ENCODE measurements at places on chromosomes 7 and 10.
A peak's percentile ranks its signal among the peaks of the same experiment; 100 is the strongest.

GRCh38 chr7:37408291-37409228, 40.1 kb downstream of the ELMO1 start:
- DNase-seq, result no peak

DNA sequence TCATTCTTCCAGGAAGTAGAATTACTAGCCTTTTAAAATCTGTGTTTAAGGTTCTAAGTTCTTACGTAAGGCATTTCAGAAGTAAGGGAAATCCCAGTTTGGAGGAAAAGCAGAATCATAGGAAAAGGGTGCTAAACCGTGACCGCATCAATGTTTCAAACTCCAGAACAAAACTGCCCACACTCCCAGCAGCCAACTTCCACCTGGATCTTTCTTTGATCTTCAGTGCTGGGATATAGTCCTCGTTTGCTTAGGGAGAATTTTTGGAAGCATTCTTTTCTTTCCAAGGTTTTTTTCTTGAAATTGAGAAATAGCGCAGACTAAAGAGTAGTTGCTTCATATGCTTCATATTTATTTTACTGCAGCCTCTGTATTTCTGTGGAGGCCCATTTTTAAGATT, 8.9 kb downstream of the PROSER2 start:
- no peak for DNase-seq

DNA sequence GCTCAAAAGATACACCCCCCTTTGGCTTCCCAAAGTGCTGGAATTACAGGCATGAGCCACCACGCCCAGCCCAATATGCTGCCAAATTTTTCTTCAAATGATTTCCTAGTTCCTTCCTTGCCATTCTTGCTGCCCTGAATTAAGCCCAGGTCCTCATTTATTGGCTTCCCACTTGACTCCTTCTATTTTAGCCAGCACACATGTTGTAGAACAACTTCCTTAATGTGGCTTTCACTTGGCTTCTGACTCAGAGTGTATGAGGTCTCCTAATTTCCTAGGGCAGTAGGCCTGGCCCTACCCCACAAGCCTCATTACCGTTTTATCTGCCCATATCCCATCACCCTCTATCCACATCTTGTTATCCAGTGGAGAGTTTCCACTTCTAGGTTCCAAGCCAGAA, 21.8 kb upstream of the HIPK2 start:
- no peak for DNase-seq

DNA sequence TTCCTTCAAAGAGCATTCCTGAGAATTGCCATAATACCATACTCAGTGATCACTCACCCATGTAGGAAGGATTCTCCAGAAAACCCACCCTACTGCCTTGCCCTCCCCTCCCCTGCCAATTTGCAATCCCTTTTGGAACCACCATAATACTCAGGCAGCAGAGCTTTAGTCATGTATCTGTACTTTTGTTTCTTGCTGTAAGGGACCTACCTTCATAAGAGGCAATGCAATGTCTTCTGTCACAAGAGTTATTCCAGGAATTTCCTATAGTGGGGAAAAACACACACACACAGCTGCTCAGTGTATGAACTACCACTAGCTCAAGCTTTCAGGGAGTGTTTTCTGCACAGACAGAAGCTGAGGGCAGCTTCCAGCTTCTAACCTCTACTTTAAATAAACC, 67.0 kb downstream of the GSAP start:
- no peak for DNase-seq

- DNase-seq, result no peak
These were observed 190.0 kb downstream of the FAM107B start for GRCh38 chr10:14584661-14585060.

DNA sequence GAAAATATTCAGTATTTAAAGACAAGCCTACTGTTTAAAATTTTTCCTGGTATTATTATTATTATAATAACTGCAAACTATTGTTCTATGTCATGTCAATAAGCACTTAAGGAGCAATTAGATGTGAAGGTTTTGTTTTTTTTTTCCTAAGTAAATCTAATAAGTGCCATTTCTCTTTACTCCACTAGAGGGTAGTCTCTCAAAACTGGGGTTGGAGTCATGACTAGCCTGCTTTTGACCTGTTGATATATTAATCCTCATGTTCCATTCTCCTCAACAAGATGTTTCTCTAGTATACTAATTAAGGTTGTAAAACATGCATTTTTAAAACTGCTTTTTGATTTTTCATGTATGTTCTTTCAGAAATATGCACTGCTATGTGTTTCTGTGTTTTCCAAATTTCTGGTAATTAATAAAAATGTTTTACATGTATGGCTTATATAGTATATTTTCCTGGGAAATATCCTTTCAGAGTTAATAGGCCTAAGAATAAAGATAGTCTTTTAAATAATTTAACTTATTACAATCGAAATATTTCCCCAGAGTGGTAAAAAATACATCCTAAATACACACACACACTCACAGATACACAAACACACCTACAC, 1.0 kb upstream of the LRRN3 start:
- peak; percentile 38 for DNase-seq

DNA sequence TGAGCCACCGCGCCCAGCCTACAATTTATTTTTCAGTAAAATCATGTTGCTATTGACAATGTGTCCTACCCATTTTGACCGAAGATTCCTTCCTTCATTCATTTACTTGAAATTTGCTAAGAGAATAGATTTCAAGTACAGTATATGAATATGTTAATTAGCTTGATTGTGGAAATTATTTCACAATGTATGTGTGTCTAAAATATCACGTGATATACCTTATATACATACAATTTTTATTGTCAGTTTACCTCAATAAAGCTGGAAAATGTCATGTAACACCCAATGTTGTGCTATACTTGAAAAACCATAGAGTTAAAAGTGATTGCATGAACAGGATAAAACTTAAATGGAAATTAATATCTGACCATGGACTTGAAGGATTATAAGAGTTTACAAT, 521.7 kb upstream of the ANKRD30A start:
- DNase-seq, result no peak

GRCh38 chr7:51428217-51428887, 111.7 kb upstream of the COBL start:
- DNase-seq, result no peak

DNA sequence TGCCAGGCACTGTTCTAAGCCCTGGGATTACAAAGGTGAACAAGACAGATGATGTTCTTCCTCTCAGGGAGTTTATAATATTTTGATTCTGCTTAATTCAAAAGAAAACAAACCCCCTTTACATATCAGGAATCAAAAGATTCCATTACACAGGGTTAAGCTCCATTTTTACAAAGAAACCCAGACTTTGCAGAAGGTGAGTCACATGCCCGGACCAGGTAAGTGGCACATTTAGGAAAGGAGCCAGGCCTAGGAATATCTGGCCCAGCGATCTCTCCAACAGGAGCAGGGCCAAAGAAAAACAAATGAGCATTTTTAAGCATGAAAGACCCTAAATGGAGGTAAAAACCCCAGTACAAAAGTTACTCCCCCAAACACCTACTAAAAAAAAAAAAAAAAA, 1.1 kb downstream of the STN1 start:
- DNase-seq, result no peak

- DNase-seq, result no peak
These were observed 653.3 kb upstream of the PFKP start for GRCh38 chr10:2414039-2414438.

GRCh38 chr7:31126976-31127375, 74.9 kb downstream of the ADCYAP1R1 start:
- no peak for DNase-seq

DNA sequence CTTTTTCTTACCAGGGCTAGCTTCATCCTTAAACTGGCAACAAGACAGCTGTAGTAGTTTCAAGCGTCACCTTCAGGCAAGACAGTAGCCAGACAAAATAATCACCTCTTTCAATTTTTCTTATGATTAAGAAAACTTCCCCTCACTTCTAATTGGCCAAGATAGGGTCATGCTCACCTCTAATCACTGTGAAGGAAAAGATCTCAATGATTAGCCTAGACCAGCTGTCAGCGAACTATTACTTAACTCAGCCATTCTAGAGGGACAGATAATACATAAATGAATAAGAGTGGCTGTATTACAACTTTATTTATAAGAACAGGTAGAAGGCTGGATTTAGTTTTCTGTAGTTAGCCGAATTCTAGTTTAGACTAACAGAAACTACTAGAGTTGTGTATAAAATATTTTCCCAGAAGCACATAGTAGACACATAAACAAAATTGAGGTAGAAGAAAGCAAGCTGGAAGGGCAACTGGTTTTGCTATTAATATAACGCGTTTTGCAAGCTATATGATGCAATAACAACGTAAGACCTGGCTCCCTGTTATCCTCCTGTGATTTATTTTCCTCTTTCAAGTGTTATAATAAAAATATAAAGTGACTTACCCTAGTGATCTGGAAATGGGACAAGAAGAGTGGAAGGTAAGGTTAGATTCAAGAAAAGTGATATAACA, 64.3 kb downstream of the ELAPOR2 start:
- no peak for DNase-seq

DNA sequence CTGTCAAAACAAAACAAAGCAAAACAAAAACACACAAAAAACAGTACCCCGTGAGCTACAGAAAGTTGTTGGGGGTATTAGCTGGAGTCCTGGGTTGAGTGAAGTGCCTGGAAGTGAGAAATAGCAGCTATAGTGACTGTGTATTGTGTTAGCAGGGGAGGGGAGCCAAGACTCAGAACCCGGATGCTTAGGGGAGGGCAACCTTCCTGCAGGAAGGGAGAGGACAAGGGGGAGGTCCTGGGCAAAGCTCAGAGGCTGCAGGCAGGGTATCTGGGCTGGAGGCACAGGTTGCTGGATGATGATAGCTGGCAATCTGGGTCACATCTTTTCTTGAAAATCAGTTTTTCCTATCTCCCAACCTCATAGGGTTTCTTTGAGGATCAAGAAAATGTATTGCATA, 75.8 kb upstream of the PARD3 start:
- no peak for DNase-seq

DNA sequence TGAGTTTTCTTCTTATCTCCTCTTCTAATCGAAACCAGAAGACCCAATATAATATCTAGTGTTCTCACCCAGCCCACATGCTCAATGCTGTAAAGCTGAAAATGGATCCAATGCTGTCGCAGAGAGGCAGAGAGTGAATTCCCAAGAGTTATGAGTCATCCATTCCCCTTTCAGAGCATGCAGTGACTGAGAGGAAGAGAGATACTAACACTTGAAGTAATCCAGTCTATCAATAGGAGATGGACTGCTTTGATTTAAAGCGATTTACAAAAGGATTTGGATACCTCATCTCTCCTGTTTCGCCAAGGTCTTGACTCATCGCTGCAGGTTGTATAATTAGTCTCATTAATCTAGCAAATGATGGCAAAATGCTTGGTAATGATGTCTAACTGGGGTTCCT, 41.5 kb upstream of the PRKCQ start:
- no peak for DNase-seq

DNA sequence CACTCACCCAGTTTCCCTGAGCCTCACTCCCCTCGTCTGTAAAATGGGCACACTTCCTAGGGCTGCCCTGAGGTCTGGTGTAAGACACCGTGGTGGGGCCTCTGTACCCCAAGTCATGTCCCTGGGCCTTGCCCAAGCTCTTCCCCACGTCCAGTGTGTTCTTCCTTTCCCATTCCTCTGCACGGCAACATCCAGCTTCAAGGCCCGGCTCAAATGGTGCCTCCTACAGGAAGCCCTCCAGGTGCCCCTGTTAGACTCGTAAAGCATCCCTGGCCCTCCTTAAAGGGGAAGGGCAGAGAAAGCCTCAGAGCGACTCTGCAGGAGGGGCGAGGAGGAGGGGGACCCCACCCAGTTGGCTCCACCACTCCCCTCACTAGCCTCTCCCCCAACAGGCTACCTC, 8.6 kb downstream of the SLC29A4 start:
- DNase-seq, result no peak

- no peak for DNase-seq
These were observed 43.4 kb downstream of the SHTN1 start for GRCh38 chr10:116961406-116962251.
